ENCODE measurements at places on chromosomes 6 and 20. TPM values are rescaled to one million over a fixed set of nuclear protein-coding genes. Genes with fewer than 3 reads are reported as not detected.

DNA sequence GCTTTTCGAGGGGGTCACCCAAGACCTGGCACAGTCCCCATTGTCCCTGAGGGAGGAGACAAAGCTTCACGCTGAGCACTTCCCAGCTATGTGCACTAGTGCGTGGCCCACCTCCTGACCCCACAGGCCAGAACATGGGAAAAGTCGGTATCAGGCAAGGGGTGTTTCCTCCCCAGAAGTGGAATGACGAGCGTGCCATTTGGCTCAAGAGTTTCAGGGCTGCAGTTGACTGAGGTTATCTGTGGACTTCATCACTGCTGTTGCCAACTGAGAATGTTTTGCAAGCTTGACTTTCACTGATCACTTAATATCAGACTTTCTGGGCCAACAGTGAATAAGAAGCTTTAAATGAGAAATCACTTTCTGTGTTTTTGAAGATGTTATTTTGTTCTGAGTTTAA, 137.0 kb upstream of the AFDN start:
- DNase-seq = no peak

DNA sequence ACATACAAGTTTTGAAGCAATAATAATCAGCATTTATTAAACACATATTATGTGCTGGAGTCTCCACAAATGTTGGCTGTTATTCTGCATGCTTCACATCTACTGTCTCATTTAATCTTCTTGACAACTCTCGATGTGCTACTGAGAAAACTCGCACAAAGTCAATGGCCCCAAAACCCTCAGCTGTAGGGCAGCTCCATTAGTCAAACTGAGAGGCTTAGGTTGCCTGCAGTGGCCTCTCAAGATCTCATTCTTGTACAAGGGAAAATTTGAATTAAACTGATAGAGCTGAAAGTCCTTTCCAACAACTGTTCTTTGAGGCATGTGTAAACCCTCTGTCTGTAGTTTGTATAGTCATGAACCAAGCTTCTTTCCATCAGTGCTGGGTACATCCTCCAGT, 49.8 kb downstream of the MBOAT1 start:
- no peak for DNase-seq

DNA sequence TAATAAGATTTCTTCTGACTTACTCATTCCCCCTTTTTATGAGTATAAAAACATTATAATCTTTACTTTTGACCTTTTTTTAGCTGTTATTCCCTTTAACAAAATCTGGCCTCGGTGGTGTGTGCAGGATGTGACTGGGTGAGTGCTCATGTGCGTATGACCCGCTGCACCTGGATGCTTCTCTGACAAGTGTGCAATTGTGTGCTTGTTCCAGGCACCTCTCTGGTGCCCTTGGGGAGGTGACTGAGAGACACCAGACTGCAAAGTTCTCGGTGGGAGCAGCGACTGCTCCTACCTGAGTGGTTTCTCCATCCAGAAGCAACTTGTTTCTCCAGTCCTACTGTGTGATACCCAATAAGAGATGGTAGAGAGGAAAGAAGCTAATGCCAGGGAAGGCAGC, 65.0 kb downstream of the ISM1 start:
- DNase-seq = no peak

GRCh38 chr6:26534681-26535465, 3.3 kb upstream of the HMGN4 start:
- no peak for DNase-seq

DNA sequence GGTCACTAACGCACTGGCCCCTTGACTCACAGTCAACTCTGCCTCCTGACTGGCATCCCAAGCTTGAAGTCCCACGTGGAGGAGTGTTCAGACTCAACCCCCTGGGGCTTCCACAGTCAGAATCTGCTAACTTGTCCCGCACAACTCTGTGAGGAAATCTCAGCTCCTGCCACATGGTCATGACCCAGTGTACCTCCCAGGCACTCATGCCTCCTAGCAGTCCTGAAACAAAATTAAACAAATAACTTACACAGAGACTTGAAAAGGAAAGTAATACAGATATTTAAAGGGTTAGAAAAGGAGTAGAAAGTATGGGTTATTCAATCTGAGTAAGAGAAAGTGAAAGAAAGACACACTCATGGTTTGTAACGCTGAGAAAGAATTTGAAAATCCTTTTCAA, 134.9 kb downstream of the GMDS start:
- DNase-seq = no peak

GRCh38 chr20:45253261-45253660, 1.1 kb downstream of the SLPI start:
- no peak for DNase-seq

- DNase-seq = no peak
Measured at GRCh38 chr6:141953072-141953471, 179.7 kb upstream of the GJE1 start.

- peak; percentile 79 for DNase-seq
Measured at GRCh38 chr20:37845241-37845681, 57.7 kb upstream of the VSTM2L start.

GRCh38 chr20:61673152-61673847, 392.4 kb downstream of the TAF4 start:
- DNase-seq = no peak

GRCh38 chr6:136012198-136012887, 160.8 kb downstream of the PDE7B start:
- no peak for DNase-seq

- DNase-seq = no peak
Measured at GRCh38 chr6:148959008-148959407, 212.2 kb downstream of the UST start.

DNA sequence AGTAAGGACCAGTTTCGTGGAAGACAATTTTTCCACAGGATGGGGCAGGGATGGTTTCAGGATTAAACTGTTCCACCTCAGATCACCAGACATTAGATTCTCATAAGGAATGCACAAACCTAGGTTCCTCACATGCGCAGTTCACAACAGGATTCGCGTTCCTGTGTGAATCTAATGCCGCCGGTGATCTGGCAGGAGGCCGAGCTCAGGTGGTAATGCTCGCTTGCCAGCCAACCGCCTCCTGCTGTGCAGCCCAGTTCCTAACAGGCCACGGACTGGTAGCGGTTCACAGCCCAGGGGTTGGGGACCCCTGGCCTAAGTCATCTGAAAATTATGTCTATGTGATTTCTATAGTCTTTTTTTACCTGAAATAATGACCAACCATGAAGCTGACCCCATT, 217.5 kb downstream of the TMEM200A start:
- peak; percentile 49 for DNase-seq

DNA sequence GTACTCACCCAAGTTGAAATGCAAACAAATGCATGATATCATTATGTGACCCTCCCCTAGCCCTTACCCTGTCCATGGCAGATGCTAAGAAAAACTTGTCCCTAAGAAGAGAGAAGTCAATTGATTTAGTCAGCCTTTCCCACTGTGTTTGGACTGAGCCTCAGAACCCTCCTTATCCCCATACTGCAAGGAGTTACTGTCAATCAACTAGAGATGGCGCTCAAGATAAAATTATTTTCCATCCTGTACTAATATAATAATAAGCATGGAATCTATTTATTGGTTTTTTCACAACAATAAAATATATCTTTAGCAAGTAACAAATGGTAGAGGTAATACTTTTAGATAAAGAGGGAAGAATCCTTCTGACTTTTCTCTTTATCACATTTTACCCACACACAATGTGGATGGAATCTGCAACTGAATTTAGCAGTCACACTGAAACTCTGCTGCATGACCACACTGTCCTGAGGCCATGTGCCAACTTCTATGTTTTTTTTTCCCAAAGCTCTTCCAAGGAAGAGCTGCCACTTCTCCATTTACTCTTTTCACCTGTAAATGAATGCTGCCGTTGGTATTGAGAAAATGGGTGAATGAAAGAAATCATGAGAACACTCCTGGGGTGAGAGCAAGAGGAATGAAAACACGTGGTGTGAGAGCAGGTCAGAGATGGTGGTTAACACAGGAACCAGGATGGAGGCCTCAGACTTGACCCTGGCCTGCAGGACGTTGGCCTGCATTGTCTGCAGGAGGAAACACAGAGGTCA, 10.5 kb downstream of the NT5E start:
- peak; percentile 36 for DNase-seq

GRCh38 chr6:30463651-30464618, 25.4 kb upstream of the HLA-E start:
- no peak for DNase-seq

- DNase-seq = peak; percentile 71
Measured at GRCh38 chr6:102907181-102907580, 1513.7 kb downstream of the GRIK2 start.

DNA sequence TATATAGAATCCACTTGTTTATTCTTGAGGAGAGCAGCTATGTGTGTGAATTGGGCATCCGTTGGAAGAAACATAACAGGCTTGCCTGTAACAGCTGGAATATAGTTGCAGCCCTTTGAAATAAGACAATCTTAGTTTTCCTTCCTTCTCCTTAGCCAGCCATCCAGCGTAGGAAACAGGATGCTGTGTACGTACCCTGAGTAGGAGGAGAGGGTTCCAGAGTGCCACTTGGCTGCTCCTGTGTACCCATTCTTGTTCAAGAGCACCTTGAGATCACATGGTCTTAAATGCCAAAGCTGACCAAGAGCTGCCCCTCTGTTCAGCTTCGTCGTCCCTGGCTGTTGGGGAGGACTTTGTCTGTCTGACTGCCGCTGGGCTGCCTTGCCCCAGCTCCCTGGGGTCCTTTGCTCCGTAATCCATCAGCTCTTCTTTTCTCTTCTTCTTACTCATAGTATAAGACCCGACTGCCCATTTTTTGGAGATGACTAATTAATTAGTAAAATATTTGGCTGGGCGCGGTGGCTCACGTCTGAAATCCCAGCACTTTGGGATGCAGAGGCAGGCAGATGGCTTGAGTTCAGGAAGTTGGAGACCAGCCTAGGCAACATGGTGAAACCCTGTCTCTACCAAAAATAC, 49.0 kb downstream of the RREB1 start:
- DNase-seq = peak; percentile 49

- DNase-seq = no peak
Measured at GRCh38 chr6:85975957-85976356, 333.3 kb upstream of the SYNCRIP start.

- no peak for DNase-seq
Measured at GRCh38 chr20:47620808-47621805, 119.4 kb downstream of the NCOA3 start.

DNA sequence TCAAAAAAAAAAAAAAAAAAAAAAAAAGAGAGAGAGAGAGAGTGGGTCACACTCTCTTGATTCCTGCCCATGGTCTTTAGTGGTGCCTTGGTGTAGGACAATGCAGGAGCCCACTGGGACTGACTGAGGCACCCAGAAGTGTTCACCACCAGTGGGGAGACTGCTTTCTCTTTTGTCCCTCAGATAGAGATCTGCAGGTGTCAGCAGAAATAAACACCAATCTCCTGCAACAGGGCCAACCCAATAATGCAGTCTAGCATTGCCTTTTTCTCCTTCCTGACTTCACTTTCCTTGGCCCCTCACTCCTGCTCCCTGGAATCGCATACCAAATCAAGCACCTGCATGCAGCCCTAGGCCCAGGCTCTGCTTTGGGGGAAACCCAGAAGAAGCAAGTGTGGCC, 39.0 kb upstream of the CCDC28A start:
- no peak for DNase-seq

GRCh38 chr6:118714756-118715155, 63.4 kb upstream of the CEP85L start:
- DNase-seq = no peak

DNA sequence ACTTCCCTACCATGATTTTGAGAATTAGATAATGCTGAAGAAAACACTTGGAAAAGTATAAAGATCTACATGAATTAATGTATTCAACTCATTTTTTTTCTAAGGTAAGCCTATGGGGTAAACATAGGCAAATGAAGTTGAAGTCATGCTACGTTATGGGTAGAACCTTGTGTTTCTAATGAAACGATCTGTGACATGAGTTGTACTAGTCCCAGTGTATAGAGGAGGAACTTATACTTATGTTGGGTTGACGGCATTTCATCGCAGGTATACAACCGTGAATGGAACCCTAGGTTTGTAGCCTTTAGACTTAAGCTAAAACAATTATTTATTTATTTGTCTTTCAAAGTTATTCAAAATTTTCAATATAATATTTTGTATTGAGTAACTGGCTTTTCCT, 2.6 kb downstream of the SLC35F1 start:
- no peak for DNase-seq

The DNAH8 gene
- total RNA-seq = not detected

The GPLD1 gene
- 5.2 TPM for total RNA-seq

The C20orf144 gene
- total RNA-seq = not detected

The SRMS gene
- total RNA-seq = not detected

The CST7 gene
- not detected for total RNA-seq

The ADGB gene
- 1.3 TPM for total RNA-seq

The CST4 gene
- total RNA-seq = not detected

The KHDRBS2 gene
- total RNA-seq = 7.2 TPM

The C6orf132 gene
- total RNA-seq = 11.3 TPM

The EEF1A2 gene
- total RNA-seq = 12.1 TPM

The EFCAB8 gene
- 2.5 TPM for total RNA-seq

The TUBB2B gene
- total RNA-seq = 324 TPM

The TMC2 gene
- not detected for total RNA-seq

The MROH8 gene
- 2.8 TPM for total RNA-seq

The CGA gene
- not detected for total RNA-seq

Data from endodermal cell (in vitro differentiated cells).